ENCODE measurements at places on chromosomes 4 and X. TPM values are rescaled to one million over a fixed set of nuclear protein-coding genes. Genes with fewer than 3 reads are reported as not detected.

Gene BBS7
- total RNA-seq = 44.0 TPM

GRCh38 chr4:108849611-108850168, 86.8 kb upstream of the ETNPPL start:
- DNase-seq = no peak

- DNase-seq = no peak
These were observed 30.1 kb downstream of the SYTL5 start for GRCh38 chrX:38036466-38036865.

Gene SSX3
- total RNA-seq = not detected

DNA sequence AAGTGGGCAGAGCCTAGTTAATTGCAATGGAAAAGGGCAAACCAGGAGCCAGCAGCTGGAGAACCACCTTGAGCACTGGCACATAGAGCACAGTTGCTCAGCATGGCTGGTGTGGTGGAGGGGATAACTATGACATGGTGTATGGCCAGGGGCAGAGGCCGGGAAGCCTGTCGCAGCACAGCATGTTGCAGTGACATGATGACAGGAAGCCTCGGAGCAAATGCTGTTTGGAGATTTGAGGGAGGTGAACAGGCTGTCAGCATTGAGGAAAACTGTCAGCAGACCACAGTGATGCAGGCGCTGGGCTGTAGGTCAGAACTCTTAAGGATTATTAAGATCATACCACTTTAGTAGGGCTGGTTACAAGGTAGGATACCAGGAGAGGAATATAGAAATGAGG, 228.7 kb downstream of the CBR4 start:
- DNase-seq = no peak

DNA sequence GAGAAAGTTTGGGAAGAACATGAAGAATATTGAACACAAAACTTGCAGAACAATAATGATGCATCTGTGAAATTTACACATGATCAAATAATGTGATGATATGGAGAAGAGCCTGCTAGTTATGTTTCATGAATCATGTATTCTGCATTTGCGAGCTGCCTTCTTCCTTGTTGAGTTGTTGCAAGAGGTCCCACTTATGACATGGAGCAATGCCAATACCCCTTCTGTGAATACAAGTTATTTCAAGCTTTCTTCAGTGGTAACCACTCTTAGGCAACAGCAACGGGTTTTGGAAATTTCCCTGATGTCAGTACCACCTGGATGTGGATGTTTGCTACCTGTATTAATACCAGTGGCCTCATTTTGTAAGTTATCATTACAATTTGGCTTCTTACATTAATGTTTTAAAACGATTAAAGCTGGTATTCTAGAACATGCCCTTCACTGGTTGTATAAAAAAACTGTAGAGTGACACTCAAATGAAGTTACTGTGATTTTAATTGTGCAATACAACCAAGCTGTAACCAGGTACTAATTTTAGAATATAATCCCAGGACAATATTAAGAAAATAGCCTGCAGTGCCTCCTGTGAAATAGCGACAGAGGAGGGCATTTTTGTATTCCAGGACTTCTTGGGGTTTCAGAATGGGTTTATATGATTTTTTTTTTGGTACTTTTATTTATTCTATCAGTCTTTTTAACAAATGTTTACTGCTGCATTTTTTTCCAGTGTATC, 25.3 kb downstream of the IQCM start:
- DNase-seq = no peak

- DNase-seq = no peak
These were observed 353.4 kb downstream of the SPRY1 start for GRCh38 chr4:123750044-123750443.

Gene MBNL3
- 6.5 TPM for total RNA-seq

GRCh38 chrX:109747681-109748080, 14.6 kb upstream of the ACSL4 start:
- no peak for DNase-seq

GRCh38 chr4:124481123-124481522, 231.4 kb downstream of the ANKRD50 start:
- no peak for DNase-seq

Gene TRIML1
- not detected for total RNA-seq

GRCh38 chr4:117814277-117815246, 219.7 kb upstream of the NDST3 start:
- no peak for DNase-seq

DNA sequence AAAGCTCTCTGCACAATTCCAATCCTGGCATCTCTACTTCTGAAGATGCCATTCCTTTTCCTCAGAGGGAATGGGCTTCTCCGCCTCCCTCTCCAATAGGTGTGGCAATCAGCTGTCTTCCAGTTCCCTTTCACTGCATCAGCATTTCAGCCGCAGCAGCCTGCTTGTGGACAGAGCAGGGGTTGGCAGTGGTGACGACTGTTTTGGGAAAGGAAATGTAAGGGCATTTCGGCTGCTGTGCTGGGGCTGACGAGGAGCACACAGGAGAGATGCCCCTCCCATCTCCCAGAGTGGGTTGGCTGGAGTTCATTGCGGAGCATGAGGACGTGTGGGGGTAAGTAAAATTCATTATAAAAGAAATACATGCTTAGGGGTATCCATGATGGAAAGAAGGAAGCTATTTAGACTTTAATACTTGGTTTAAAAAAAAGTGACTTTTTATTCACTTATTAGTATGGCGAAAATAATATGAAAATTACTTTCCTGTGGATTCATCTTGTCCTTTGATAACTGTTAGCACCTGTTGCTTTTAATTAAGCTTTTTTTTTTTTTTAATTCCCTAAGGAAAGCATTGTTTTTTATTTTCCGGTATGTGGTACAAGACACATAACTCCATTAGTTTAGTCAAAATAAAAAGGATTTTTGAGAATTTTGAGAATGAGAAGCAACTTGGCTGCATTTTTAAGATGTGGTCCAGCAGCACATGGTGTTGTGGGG, at the start of gene LIMCH1:
Gene LIMCH1 (plus strand): TSS at position 141 of the 717 bp plus-strand sequence. CDS start 67,839 bp downstream, outside the sequence.
- no peak for DNase-seq

Gene MAGEA8
- total RNA-seq = not detected

GRCh38 chr4:23770011-23770410, 119.8 kb downstream of the PPARGC1A start:
- DNase-seq = no peak

Gene PHF8
- 20.0 TPM for total RNA-seq

Gene CXCL3
- 0.54 TPM for total RNA-seq

Gene STK32B
- 19.1 TPM for total RNA-seq

DNA sequence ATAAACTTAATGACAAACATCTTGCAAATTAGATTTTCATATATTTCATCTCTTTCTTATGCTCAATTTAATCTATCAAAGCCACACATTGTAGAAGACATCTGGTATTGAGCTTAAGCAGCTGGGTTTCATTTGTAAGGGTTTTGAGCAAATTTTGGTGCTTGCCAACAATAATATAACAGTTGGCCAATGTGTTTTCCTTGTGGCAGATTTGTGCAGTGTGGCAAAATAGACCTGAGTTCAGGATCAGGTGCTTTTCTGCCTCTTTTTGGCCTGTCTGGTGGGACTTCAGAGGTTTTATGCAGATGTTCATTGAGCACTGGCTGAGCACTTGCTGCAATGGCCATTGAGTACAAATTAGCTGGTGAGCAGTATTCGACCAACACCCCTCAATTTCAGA, 301.9 kb downstream of the BMPR1B start:
- no peak for DNase-seq

DNA sequence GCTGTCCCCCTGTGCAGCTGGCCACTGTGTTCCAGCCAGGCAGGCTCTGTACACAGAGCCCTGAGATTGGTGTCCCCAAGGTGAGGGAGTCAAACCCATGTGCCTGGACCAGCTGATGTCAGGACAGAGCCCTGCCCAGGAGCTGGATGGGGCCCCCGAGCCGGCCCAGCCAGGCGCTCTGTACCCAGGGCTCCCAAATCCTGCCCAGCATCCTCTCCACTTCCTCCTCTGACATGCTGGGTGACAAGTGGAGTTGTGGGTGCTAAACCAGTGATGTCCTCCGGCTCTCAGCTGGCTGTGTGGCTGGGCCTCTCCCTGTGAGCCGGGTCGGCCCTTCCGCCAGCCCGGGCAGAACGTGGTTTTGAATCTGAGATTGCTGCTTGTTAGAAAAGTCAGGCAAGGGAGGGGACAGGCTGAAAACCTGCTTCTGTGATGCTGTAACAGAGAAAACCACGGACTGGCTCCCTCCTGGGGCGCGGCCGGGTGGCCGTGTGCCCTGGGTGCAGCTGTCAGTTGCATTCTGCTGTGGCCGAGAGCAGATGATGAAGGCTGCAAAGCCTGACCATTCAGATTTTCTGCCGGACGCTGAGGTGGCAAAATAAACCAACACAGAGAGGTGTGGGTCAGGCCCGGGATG, 7.9 kb upstream of the CPLX1 start:
- DNase-seq = no peak

Gene SNCA
- total RNA-seq = 52.7 TPM

DNA sequence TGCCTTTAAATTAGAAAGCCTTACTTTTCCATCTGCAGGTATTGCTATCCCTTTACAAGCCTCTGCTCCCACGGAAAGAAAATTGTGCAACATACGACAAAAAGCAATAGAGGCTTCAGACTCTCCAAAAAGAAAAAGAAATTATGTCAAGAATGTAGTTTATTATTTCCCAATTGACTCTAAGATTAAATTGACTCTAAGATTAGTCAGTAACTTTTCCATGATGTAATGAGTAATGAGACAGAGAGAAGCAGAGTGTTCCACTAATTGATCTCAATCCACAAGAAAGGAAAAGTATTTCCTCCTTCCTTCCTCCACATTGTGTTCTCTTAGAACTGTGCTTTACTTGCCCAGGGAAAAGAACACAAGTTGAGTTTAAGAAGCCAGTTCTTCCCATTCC, 345.7 kb upstream of the HS3ST1 start:
- no peak for DNase-seq

GRCh38 chrX:23031600-23031999, 31.8 kb downstream of the DDX53 start:
- no peak for DNase-seq

Gene USP17L25
- not detected for total RNA-seq

Gene SLC16A2
- 17.9 TPM for total RNA-seq

DNA sequence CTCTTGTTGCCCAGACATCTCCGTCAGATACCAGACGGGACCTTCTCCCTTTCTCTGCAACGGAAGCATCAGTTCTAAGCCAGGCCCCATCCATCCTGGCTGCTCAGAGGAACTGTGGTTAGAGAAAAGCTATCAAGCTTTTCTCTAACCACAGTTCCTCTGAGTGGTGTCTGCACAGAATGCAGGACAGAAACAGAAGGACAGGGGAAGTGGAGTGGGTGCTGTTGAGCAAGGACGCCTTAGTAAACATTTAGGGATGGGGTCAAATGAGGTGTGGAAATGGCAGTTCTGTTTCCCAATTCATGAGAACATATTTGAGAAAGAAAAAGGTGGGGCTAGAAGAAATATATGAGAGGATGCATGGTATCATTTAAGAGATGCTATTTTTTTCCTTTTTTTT, 283.8 kb downstream of the CRLF2 start:
- DNase-seq = no peak

Gene HHIP
- total RNA-seq = 10.6 TPM

GRCh38 chr4:20418861-20419451, 167.3 kb downstream of the SLIT2 start:
- no peak for DNase-seq

GRCh38 chr4:82629238-82630000, 67.6 kb upstream of the TMEM150C start:
- no peak for DNase-seq

- no peak for DNase-seq
These were observed 175.6 kb upstream of the GPC4 start for GRCh38 chrX:133590703-133591505.

DNA sequence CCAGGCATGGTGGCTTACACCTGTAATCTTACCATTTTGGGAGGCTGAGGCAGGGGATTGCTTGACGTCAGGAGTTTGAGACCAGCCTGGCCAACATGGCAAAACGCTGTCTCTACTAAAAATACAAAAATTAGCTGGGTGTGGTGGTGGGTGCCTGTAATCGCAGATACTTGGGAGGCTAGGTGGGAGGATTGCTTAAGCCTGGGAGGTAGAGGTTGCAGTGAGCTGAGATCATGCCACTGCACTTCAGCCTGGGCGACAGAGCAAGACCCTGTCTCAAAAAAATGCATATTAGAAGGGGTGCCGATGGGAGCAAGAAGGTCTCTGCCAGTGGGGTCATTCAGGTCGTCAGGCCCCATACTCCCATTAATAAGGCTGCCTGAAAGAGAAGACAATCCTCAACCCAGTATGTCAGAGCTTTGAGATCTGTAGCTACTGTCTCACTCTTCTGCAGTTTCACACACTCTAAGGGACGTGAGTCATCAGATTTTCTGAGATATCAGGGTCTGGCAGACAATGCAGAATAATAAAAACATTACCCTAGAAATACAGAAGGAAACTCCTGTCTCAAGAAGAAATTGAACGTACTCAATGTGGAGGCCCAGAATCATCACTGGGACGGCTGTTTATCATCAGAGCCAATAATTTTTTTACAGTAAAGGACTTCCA, 176.7 kb upstream of the FAT1 start:
- no peak for DNase-seq

DNA sequence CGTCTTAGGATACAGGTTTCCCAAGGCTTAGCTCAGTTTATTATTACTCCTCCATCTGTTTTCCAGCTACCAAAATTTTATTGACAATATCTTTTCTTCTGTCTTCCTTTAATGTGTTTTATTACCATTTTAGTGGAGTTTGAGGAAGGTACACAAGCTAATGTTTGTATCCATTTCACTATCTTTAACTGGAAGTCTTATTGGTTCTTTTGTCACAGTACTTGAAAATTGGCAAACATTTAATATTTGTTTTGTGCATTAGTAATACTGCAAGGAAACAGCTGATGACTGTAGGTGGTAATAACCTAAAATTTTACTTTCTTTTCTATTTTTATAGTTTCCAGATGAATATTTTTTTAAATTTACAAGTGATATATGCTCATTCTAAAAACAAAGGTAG, 9.3 kb upstream of the ARL9 start:
- no peak for DNase-seq

DNA sequence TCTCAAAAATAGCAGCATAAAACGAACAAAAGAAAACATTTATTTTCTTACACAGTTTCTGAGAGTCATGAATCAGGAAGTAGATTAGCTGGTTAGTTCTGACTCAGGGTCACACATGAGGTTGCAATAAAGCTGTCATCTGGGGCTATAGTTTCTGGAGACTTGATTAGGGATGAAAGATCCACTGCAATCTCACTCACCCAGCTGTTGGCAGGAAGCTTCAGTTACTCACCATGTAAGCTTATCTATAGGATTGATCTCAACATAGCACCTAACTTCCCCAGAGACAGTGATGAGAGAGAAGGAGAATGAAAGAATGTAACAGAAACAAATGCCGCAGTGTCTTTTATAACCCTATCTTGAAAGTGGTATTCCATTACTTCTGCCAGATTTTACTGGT, 435.5 kb downstream of the GABRG1 start:
- DNase-seq = no peak

DNA sequence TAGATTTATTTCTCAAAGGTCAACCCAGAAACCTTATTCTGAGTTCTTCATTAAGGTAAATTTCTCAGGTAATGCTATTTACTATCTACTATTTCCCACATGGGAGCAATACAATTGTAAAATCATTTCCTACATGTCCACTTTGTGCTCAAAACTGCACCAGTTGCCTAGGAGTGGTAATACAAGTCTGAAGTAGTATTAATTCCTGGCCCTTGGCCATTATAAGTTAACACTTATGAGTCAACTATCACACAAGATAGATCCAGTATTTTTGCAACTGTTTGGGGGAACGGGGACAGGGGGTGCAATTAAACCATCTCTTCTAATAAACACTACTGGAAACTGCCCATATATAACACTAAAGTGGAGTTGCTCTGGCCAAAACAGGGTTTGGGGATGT, 48.9 kb downstream of the ACSL4 start:
- DNase-seq = no peak
